ENCODE measurements at places on chromosomes 12 and 14.

DNA sequence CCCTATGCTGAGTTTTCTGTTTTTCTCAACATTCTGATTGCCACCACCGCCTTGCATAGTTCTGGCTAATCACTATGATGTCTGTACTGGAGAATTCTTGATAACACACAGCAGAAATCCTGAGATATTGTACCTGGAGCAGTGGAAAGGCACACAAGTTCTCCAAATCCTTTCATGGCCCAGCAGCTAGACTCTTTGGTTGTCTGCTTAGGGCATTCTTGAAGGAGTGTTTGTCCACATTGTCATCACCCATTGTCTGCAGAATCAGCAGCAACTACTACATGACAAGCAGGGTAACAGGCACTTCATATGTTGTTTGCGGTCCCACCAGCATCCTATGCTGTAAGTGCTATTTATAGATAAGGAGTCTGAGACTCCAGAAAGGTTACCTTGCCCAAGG, 128.9 kb downstream of the DAAM1 start:
- DNase-seq, result no peak

DNA sequence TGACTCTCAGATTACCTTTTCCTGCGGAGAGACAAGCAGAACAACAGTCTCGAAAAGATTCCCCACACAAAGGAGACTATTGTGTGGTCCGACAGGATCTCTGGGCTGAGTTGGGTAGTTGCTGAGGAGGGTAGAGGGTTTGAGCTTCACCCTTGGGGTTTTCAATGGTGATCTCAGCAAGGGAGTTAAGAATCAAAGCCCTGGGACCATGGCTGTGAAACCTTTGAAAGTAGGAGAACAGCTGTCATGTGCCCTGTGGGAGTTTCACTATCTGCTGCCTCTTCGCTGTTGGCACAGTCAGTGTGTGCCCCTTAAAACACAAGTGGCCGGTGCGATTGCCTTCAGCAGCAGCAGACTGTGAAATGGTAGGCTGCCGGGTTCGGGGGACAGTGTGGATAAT, 14.2 kb upstream of the PLEK2 start:
- DNase-seq, result no peak

DNA sequence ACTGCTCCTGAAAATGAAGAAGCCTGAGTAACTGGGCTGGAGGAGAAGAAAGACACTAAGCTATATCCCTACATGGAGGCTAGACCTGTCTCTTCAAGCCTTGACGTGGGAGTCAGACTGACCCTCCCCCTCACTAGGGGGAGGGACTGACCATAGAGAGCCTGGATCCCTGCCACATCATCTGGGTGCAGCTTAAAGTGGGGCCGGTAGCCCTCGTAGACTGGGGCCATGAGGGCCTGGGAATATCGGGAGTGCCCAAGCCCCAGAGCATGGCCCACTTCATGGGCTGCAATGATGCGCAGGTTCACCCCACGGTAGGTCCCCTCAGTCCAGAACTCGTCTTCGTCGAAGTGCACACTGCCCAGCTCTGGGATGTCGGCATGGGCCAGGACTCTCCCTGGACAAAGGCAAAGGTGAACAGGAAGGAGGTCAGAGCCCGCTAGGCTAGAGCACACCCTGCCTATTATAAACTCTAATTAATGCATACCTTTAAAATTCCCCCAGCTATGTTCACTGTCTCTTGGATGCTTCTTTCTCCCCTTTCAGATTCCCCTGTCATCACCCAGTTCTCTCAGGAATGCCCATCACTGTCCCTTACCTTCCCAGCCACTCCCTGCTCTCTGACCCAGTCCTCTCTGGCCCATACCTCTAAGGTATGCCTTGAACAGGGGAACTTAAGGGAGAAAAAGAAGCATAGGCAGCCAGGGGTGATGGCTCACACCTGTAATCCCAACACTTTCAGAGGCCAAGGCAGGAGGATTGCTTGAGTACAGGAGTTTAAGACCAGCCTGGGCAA, 3.2 kb downstream of the MMP19 start:
- no peak for DNase-seq

GRCh38 chr14:69852531-69853321, 26.5 kb upstream of the SMOC1 start:
- no peak for DNase-seq

- DNase-seq, result no peak
Observed at GRCh38 chr12:28027947-28028724, 55.6 kb upstream of the PTHLH start.

DNA sequence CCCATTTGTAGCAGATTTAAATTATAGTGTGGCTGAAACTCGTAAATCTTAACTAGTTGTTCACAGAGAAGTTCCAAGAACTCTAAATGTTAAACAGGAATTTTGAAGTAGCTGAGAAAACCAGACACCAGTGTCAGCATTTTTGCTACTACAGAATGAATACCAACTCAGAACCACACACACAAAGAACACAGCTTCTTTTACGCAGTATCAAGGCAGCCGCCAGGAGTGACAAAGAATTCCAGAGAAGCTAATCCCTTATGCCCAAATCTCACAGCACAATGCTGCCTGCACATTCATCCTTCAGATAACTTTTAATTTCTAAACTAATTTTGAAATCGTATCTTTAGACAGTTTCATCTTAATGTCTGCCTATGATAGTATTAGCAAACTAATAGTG, 37.4 kb downstream of the SLC6A15 start:
- DNase-seq, result no peak

- DNase-seq, result no peak
Observed at GRCh38 chr14:68627050-68627867, 165.6 kb downstream of the ZFP36L1 start.

- DNase-seq, result no peak
Observed at GRCh38 chr12:62749586-62749985, 185.4 kb downstream of the PPM1H start.

- DNase-seq, result no peak
Observed at GRCh38 chr14:77000340-77001270, 27.9 kb downstream of the IRF2BPL start.

GRCh38 chr12:95986635-95987570, 9.2 kb downstream of the HAL start:
- peak; percentile 33 for DNase-seq

- DNase-seq, result no peak
Observed at GRCh38 chr12:46921764-46922133, 96.0 kb upstream of the SLC38A4 start.

DNA sequence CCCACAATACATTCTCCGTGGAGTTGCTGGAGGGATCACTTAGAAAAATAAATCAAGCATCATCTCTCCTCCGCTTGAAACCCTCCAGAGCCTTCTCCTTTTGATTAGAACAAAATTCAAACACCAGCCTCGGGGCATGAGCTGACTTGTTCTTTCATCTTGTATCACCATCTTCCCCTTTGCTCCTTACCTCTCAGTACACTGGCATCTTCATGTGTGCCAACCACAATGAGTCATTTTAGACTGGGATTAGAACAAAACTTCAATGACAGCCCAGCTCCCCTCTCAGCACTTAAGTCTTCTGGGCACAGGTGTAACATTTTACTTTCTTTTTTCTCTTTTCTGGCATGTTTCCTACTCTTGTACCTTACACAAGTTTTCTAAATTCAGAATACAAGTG, 1159.2 kb upstream of the TMEM132C start:
- no peak for DNase-seq

DNA sequence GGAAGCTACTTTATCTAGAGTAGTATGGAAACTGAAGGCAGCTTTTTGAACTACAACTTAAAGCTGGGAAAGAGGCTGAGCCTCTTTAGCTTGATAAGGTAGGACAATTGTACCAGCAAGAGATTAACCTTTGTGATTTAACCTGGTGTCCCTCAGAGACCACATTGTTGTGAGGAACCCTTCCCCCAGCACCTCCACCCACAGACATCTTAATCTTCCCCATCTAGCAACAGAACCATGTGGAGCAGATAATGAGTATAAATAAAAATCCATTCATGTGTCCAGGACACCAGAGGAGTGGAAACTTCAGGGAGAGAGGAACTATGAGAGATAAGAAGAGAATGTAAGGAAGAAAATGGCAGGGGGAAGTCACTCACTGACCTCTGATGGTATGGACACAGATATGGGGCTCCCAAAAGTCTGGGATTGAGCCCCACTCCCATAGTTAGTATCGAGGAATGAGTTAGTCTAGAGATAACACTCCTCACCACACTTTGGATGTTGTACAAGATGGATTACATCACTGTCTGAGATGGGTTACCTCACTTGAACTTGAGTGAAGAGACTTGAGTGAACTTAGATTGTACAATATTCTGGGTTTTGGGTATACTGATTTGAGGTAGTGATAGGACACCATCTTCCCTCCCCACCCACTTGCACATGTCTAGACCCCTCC, 33.9 kb upstream of the SLC38A2 start:
- DNase-seq, result no peak

DNA sequence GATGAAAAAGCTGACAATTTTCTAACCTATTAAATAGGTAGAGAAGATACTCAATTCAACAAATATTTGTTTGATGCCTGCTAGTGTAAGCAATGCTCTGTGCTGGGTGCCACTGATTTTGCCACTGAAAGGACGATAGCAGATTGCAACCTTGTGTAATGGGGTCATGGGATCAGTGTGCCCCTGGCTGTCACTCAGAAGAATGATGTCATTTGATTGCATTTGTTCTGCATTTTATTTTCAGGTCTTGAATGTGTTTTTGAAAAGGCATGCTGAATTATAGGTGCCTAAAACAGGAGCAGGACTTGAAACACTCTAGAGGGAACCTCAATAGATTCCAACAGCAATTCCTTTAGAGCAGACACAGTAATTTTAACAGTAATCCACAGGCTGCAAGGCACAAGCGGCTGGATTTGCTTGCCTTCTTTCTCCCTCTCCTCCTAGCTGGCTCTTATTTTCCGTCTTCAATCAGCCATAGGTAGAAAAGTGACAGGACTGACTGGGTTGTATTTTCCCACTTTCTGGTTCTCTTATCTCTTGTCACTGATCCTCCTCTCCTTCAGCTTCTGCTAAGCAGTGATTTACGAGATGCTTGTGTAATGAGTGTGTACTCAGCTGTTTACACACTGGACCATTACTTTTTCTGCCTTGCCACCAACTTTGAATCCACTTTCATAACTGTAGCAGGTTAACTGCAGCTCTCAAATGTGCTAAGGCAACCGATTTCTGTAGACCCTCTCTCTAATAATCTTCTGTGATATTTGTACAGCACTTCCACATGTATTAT, 4.1 kb downstream of the PLXNC1 start:
- no peak for DNase-seq

DNA sequence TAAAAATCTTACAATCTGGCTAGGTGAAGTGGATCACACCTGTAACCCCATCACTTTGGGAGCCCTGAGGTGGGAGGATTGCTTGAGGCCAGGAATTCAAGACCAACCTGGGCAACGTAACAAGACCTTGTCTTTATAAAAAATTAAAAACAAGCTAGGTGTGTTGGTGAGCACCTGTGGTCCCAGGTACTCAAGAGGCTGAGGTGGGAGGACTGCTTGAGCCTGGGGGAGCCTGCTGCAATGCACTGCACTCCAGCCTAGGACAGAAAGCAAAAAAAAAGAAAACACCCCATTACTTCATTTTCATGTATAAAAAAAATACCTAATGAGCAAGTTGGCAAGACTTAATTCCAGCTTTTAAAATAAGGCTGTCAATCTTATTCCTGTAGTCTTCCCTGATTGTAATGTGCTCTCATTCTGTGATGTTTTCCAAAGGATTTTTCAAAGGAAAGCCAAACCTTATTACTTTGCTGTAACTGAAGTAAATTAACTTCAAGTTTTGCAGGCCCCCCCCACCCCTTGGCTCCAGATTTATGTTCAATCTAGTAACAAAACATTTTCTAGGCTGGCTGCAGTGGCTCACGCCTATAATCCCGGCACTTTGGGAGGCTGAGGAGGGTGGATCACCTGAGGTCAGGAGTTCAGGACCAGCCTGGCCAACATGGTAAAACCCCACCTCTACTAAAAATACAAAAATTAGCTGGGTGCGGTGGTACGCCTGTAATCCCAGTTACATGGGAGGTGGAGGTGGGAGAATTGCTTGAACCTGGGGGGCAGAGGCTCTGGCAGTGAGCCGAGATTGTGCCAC, 3.3 kb upstream of the ZCCHC8 start:
- DNase-seq, result no peak

DNA sequence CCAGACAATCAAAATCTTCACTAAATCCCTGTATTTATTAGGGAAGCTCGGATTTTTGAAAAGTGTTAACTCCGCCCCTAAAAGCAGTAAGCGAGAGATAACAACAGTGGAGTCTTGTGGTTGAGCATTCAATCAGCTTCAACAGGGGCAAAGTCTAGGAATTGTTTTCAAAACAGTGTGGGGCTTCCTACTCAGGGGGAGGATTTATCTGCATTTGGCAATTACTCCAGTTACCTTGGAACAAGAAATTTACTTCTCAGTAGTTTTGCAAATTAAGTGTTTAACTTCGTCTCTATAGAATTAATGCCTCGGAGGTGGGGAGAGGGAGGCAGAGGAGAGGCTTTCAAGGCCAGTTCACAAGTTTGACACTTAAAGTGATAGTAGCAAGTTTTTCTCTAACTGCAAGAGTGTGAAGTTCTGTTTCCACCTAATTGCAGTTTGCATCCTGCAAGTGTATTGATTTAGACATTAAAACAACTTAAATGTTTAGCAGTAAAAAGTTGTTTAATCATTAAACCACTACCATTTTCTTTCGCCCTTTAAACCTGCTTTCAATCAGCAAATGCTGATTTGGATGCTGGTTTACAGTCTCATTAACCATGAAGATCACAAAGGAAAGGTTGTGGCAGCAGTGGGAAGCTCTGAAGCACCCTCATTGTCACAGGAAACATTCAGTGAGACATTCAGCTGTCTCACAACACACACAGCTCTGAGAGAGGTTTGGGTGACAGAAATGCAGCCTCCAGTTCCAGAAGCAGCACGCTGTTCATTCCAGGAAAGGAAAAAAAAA, 102.0 kb downstream of the HMGA2 start:
- DNase-seq, result no peak

DNA sequence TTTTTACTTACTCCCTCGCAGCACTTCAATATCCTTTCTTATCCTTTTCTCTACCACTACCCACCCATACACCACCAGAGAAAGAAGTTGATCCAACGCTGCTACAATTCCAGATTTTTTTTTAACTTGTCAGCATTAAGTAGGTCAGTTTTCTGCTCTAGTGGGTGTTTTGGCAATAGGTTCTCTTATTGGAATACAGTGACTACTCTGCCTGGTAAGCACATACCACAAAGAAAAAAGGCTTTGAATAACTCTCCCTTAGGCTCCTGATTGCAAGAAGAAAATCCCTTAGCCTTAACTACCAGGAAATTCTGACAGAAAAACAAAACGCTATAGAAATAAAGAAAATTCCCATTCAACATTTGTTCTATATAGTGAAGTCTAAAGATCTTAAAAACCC, 72.0 kb downstream of the NUMB start:
- DNase-seq, result no peak

- DNase-seq, result no peak
Observed at GRCh38 chr12:59973515-59973914, 377.7 kb downstream of the SLC16A7 start.

- DNase-seq, result no peak
Observed at GRCh38 chr12:60123557-60123956, 527.7 kb downstream of the SLC16A7 start.

- no peak for DNase-seq
Observed at GRCh38 chr12:47736877-47737676, 11.8 kb upstream of the ENDOU start.

GRCh38 chr12:124774462-124775167, 89.0 kb downstream of the SCARB1 start:
- peak; percentile 94 for DNase-seq

All from activated CD8-positive, alpha-beta memory T cell treated with anti-CD3 and anti-CD28 coated beads, Interleukin-2, amount 10 ng/mL, durations not matched to agents 7 days and 5 days (primary cell).